Esophagus mucosa (tissue), 1 donor: ENCODE measurements at places on chromosomes 6 and 20. TPM values are rescaled to one million over a fixed set of nuclear protein-coding genes. Genes with fewer than 3 reads are reported as not detected.

- ATAC-seq = no peak
These were observed 188.0 kb downstream of the DLL1 start for GRCh38 chr6:170102582-170103481.

Gene DYNLT2
- 0.84 TPM for total RNA-seq

GRCh38 chr6:5059036-5059896 lies 25.9 kb upstream of the PPP1R3G start:
- no peak for ATAC-seq

GRCh38 chr6:95286874-95287273 lies 290.5 kb upstream of the MANEA start:
- no peak for ATAC-seq

DNA sequence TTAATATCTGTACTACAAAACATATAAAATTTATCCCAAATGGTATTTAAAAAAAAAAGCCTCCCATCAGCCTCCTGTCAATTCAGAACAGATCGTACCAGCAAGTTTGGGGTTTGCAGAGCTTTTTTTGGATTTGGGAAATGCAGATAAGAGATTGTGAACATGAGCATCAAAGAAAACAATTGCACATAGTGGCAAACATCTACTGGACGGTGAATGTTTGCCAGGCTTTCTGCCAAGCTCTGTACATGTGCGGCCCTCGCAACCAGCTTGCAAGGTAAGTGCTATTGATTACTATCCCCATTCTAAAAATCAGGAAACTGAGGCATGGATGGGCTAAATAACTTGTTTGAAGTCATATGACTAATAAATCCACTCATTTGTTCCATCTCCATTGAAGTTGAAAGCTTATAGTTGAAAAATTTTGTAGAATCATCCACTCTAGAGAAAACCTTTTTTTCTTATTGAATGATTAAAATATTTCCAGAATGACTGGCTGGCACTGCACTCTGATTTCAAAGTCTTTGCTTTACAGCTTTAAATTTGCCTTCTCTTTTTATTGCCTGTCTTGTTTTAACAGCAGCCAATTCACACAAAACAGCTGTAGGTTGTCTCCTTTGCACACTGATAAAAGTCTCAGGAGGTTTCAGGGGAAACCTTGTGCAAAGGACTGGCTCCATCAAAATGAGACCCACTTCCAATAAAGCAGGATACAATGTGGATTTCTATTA lies 37.4 kb upstream of the SIRT5 start:
- no peak for ATAC-seq
